ENCODE measurements at places on chromosomes 13 and 19.

DNA sequence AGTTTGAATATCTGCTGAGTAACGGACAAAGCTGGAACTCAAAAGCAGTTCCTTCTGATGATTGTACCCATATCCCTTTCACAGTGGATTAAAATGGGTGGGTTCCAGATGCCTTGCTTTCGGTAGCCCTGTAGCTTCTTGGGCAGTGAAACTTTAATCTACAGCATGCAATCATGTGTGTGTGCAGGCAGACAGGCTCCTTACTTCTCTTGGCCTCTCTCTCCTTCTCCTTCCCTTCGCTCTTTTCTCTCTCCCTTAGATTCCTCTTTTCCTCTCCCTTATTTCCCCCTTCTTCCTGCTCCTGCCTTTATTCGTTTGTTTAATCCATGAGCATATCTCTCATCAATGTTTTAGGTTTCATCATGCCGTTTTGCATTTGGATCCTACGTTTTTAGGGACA, 8.1 kb downstream of the DGKH start:
- no peak for DNase-seq

DNA sequence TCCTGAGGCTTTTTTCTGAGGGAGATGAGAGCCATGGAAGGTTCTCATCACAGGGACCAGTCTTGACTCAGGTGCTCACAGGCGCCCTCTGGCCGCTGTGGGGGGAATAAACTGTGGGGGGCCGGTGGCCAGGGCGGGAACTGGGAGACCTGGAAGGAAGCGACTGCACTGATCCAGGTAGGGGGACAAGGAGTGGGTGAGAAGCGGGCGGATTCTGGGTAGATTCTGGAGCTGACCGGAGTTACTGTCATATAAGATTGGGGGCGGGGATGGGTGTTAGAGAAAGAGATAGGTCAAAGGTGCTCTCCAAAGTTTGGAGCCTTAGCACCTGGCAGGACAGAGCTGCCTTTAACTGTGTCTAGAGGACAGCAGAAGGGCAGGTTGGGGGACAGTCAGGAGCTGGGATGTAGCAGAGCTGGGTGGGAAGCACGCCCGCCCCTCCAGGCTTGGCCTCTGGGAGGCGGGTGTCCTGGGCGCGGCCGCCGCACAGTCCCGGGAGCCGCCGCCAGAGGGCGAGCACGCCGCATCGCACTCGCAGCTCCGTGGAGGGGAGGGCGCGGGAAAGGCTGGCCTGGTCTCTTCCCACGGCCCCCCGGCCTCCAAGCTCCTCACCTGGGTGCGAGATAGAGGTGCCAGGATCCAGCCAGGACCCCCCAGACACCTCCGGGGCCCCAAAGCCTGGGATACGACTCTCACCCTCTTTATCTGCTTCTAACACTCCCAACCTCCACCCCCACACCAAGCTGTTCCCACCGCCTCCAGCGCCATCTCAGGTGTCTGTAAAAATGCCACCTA, 4.2 kb upstream of the DAND5 start:
- peak; percentile 75 for DNase-seq

GRCh38 chr13:103715335-103715734, 649.1 kb upstream of the SLC10A2 start:
- no peak for DNase-seq

GRCh38 chr19:16497837-16498236, 1.6 kb downstream of the C19orf44 start:
- no peak for DNase-seq

DNA sequence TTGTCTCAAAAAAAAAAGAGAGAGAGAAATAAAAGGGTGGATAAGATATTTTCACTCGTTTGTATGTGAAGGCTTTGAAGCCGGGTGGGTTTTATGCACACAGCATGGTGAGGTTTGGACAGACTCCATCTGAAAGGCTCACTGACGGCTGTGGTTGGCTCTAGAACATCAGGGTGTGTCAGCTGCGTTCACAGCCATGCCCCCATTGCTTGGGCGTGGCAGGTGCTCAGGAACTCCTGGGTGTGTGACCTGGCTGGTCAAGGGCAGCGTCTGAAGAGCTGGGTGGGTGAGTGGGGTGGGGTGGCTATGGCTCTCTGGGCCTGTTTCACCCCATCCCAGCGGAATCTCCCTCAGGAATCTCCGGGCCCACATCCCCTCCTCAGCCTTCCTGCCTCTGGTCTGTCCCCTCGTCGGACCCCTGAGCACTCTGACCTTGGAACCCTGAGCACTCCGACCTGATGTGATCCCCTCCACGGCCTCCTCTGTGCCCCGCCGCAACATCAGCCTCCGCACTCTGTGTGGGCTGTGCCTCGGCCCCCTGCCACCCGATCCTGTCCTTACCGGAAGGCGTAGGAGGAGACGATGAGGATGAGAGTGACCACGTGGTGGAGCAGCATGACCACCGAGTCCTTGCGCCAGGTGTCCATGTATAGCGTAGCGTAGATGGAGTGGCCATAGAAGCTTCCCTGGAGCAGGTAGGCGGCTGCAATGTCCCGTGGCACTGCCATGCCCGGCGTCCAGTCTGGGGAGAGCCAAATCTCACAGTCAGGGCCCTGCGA, 12.2 kb downstream of the CERS1 start:
- DNase-seq: no peak

GRCh38 chr13:26653310-26653709, 95.8 kb downstream of the WASF3 start:
- DNase-seq: no peak

GRCh38 chr13:22027566-22027965, 356.7 kb downstream of the FGF9 start:
- DNase-seq: no peak

DNA sequence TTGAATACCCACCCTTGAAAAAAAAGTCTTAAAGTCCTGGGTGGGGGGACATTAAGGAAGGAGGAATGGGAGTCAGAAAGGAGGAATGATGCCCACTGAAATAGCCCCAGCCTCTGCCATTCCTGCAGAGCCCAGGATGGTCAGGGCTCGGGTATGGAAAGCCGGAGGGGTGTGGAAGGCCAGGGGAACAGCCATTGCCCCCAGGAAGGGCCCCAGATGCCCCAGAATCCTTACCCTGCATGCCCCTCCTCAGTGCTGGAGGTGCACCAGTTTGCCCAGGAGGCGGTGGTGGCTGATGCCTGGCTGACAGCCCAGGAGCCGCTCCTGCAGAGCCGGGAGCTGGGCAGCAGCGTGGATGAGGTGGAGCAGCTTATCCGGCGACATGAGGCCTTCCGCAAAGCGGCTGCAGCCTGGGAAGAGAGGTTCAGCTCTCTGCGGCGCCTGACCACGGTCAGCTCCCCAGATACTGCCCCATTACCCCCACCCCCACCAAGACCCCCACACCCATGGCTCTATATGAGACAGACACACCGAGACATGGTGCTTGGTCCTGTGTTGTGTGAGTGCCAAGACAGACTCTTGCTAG, 10.7 kb upstream of the SHKBP1 start:
- no peak for DNase-seq

DNA sequence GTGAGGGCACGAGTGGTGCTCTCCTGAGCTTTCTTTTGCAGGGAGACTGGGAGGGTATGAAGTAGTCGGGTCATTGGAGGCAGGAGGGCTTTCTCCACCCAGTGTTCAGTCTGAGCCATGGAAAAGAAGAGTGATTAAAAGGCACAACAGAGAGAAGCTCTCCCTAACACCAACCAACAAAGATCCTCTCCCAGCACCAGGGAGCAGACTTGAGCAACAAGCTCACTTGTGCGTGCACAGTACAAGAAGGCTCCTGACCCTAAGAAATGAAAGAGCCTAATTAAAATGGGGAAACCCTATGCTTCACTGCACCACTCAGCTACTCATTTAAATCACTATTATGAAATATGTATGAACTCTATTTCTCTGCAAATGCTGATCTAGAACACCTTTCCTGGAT, 276.3 kb upstream of the SOX21 start:
- no peak for DNase-seq

GRCh38 chr13:98647121-98647520, 70.2 kb upstream of the STK24 start:
- DNase-seq: no peak

GRCh38 chr19:8069096-8069973, 16.8 kb downstream of the CCL25 start:
- DNase-seq: no peak

- no peak for DNase-seq
Observed at GRCh38 chr13:63853816-63854215, 2438.2 kb upstream of the PCDH20 start.

DNA sequence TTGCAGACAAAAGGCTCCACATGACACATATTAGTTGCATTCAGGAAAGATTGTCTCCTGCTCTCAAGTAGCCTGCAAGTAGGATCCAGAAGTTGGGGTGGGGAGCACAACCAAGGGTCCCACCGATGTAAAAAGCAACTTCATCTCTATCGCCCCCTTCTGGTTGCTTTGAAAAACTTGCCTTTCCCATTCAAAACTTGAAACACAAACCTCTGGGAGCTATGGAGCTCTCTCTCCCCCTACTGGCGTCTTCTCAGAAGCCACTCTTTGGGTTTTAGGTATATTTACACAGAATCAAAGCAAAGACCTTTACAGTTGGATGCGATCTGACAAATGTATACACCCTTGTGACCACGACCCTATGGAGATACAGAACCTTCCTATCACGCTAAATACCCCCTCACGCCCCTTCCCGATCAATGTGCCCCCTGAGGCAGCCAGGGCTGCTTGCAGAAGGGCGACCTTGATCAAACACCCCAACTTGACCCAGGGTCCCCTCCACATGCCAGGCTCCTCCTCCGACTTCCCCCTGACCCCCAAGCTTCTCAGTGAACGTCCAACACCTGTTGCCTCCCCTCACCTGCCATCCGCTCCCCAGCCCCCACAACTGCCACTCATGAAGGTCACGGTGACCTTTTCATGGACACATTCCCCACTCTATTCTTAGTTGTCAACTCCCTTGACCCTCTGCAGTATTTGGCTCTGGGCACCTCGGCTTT, 10.1 kb downstream of the NOSIP start:
- no peak for DNase-seq

GRCh38 chr13:114001331-114002008, 27.6 kb upstream of the C13orf46 start:
- DNase-seq: no peak

- DNase-seq: no peak
Observed at GRCh38 chr19:30455881-30456280, 83.7 kb downstream of the ZNF536 start.

DNA sequence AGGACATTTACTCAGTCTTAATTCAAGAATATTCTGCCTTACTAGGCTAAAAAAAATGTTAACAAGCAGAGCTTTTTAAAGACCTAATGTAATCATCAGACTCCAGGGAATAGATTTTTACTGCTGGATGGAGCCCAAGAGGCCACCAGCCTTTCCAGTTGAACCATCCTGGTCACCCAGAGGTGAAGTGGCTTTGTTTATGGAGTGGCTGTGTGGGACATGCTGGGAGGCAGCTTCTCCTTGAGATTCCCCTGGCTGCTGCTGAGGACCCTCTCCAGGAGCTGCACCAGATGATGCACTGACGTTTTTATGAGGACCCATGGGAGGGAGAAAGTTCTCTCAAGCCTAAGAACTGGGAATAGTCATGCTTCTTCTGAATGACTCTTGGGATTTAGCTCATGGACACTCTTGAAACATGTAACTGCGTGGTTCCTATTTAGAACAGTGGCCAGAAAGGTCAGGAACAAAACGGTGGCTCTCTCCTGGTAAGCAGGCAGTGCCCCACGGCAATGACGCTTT, 205.9 kb upstream of the MIR17HG start:
- no peak for DNase-seq

GRCh38 chr19:1668486-1669270, 16.3 kb upstream of the TCF3 start:
- DNase-seq: no peak

DNA sequence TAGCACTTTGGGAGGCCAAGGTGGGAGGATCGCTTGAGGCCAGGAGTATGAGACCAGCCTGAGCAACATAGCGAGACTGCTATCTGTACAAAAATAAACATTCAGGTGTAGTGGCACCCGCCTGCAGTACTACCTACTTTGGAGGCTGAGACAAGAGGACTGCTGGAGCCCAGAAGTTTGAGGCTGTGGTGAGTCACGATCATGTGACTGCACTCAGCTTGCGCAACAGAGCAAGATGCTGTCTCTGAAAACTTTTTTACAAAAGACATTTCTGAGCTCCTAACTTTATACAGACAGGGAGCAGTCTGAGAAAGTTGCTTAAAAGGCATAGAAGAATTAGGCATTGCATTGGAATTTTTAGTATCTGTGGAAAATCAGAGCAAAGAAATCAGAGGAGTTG, 10.4 kb upstream of the TBC1D4 start:
- DNase-seq: no peak

GRCh38 chr19:40813182-40813581, 14.2 kb downstream of the EGLN2 start:
- no peak for DNase-seq

- peak; percentile 45 for DNase-seq
Observed at GRCh38 chr13:99980201-99980823, 1.3 kb upstream of the ZIC2 start.

GRCh38 chr19:10620786-10621185, 4.6 kb upstream of the SLC44A2 start:
- no peak for DNase-seq

DNA sequence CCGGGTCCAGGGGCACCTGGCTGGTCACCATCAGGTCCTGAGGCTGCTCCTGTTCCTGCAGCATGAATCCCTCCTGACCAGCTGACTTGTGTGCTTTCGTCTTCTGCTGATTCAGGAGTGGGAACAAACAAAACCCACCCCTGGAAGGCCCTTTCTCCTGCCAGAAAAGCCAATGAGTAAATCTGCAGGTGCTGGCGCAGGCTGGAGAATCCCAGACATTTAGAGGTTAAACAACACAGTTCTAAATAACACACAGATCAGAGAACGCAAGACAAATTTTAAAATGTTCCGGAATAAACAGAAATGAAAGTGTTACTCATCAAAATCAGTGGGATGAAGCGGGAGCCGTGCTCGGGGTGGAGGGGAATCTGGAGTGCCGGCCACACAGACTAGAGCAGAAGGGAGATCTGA, 60.6 kb upstream of the C13orf46 start:
- DNase-seq: no peak

GRCh38 chr13:70960841-70961443, 852.7 kb upstream of the KLHL1 start:
- no peak for DNase-seq

- no peak for DNase-seq
Observed at GRCh38 chr13:78576261-78576660, 27.1 kb downstream of the POU4F1 start.

DNA sequence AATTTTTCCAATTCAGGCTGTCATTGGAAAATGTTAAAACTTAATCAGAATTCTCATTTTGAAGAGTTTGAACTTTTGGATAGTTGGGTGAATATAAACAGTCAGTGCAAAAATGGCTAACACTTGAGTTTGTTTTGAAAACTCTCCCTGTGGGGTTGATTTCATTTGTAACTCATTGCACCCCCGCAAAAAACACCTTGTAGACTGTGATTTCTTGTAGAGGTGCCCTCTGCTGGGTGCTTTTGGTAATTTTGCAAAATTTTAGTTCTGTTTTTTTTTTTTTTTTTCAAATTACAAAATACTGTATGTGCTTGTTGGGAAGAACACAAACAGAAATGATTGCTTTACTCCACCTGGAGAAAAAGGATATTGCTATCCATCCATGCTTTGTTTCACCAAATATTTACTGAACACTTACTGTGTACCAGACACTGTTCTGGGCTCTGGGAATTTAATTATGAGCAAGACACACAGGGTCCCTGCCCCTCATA, 28.2 kb upstream of the GPI start:
- DNase-seq: peak; percentile 54
